Activated CD8-positive, alpha-beta memory T cell treated with anti-CD3 and anti-CD28 coated beads for 1 hour (primary cell): ENCODE measurements at places on chromosomes 5 and 9.

- no peak for DNase-seq
These were observed 39.6 kb upstream of the TRIM36 start for GRCh38 chr5:115209279-115209678.

GRCh38 chr5:176714067-176714466, 66.8 kb downstream of the TSPAN17 start:
- no peak for DNase-seq

GRCh38 chr5:159050316-159051143, 49.2 kb downstream of the EBF1 start:
- DNase-seq: no peak

GRCh38 chr9:98593354-98594253, 115.1 kb downstream of the GABBR2 start:
- DNase-seq: no peak

GRCh38 chr5:57917004-57917403, 434.4 kb upstream of the ACTBL2 start:
- DNase-seq: no peak

DNA sequence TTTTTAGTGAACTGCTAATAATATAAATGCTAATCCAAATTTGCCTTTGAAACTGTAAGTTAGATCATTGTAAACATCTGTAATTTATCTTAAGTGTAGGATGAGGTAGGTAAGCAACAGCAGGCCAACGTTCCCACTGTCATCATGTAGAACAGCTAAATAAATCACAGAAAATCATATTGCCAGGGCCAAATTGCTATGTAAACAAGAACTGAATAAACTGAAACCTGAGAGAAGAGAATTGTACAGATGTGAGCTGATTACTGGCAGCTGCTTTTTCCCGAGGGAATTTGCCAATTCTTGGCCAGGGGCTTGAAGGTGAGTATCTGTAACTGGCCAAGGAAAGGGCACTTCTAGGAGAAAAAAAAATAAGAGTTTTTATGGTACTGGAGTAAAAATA, 97.6 kb downstream of the CDH10 start:
- DNase-seq: no peak

- no peak for DNase-seq
These were observed 222.6 kb upstream of the GLRA1 start for GRCh38 chr5:152147286-152147685.

- DNase-seq: no peak
These were observed 48.1 kb downstream of the PAX5 start for GRCh38 chr9:36985769-36986467.

DNA sequence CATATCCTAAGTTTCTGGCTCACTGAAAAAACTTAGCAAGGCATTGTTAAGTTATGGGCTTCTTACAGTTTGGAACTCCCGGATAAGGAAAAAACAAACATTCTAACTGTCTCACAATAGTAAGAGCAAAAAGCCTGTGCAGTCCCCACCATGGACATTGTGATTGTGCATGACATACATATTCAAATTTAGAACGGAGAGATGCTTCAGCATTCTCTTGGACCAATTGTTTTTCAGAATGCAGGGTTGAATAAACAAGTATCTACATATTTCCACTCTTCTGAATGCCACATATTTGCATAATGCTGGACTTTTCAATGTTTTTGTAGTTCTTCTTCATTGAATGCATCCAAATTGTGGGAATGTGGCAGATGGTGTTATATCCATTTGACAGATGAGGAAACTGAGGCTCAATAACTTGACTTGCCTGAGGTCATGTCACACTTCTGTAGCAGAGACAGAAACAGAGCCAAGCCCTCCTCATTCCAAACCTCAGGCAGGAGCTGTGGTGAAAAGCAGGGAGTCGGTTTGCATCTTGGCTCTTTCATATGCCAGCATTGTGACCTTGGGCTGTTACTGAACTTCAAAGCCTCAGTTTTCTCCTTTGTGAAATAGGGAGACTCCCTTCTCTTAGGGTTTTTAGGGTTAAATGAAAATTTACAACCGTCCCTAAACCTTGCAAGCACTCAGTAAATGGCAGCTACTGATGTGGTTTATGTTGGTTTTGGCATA, 95.1 kb downstream of the IQGAP2 start:
- no peak for DNase-seq

- no peak for DNase-seq
These were observed 9.6 kb downstream of the TMOD1 start for GRCh38 chr9:97510797-97511654.

GRCh38 chr5:20098694-20099093, 110.7 kb upstream of the CDH18 start:
- no peak for DNase-seq

- DNase-seq: peak; percentile 25
These were observed 531 bp downstream of the MVB12B start for GRCh38 chr9:126327006-126327713.

- no peak for DNase-seq
These were observed 31.8 kb upstream of the IL17B start for GRCh38 chr5:149410721-149411432.

DNA sequence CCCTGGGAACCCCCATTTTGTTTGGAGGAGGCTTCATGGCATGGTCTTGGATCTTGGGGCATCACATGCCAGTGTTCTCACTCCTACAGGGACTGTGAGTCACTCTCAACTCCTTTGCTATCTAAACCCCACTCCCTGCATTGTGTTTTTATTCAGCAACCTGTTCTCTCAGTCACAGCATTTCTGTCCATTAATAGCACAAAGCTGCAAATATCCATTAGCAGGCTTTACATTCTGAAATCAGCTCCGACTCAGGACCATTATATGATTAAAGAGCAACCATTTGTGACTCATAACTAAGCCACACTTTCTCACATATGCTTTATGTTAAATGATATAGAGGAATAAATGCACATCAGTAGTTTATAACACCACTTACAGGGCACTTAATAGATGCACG, 462.1 kb upstream of the BRINP1 start:
- no peak for DNase-seq

- no peak for DNase-seq
These were observed 63.6 kb upstream of the SLC12A2 start for GRCh38 chr5:128020012-128020411.

DNA sequence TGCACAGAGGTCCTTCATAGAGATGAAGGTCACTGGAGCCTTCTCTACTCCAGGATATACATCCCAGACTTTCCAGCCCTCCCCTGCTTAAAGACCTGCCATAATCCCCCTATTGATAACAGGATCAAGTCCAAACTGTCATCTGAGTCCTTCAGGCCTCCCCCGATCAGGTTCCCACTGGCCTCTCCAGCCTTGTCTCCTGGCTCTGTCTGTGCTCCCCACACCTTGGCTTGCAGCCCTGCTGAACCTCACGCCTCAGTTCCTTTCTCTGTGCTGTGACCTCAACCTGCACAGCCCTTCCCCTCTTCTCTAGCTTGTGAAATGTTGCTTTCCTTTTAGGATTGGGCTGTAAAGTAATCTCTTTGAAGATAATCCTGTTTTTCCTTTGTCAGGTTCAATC, 2.5 kb upstream of the HRH2 start:
- DNase-seq: no peak

DNA sequence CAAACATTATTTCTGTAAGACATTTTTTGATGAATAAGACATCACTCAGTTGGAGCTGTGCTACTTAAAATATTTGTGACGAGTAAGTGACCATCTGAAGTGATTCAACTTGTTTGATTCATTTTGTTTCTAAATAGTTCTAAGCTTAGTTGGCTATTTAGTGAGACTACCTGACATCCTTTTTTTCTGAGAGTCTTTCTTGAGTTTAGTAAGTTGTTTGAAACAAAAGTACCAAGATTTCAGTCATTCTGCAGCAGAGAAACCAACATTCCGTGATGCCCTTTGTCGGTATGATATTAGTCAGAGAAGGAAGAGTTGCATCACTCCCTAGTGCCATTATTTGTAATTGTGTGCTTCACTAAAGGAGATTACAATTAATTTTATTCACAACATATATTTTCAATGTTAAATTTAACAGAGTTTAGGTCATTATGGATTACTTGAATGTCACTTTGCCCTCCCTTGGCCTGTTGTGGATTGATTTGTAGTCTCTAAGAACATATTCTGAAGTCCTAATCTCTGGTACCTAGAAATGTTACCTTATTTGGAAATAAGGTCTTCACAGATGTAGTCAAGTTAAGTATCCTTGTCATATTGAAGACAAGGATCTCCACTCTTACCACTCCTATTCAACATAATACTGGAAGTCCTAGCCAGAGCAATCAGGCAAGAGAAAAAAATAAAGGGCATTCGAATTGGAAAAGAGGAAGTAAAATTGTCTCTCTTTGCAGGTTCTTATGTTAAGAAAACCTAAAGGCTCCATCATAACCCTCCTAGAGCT, 212.2 kb downstream of the PCSK1 start:
- no peak for DNase-seq

GRCh38 chr5:109668668-109669422, 20.9 kb upstream of the MAN2A1 start:
- no peak for DNase-seq

- no peak for DNase-seq
These were observed 73.9 kb downstream of the VAV2 start for GRCh38 chr9:133918111-133918813.

GRCh38 chr9:35774907-35775635, 16.3 kb upstream of the NPR2 start:
- DNase-seq: no peak

DNA sequence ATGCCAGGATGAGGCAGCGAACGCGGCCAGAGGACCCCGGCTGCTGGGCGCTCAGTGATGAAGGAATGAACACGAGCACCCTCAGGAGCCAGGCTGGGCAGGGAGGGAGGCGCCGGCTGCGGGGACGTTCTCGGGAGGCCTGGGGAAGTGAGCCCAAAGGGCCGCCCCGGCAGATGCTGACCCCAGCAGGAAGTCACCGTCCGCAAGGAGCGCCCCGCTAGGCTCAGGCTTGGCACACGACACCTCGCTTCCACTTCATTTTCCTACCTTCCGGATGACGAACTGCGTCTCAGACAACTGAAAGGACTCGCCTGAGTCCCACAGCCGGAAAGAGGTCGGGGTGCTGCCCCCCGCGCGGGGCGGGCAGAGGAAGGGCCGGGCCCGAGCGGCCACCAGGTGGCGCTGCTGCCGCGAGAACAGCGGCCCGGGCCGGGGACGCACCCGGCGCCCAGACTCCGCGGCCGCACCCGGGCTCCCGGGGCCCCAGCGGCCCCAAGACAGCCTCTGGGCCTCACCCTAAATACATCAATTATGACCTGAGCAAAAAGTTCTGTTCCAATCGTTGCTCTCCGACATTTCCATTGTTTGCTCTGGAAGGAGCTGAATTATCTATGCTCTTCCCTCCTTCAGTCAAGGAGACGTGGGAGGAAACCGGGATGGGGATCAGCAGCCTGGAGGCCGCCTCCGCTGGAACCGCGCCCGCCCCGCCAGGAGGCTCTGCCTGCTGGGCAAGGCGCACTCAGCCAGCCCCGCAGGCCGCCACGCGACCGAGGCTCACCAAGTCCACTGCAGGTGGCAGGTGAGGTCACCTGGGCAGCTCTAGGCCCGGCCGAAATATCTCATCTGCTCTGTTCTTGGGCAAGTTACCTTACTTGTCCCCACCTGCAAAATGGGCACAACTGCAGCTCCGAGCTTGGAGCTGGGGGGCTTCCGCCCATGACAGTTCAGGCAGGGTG, 107.0 kb downstream of the ZNF354C start:
- DNase-seq: peak; percentile 57

- no peak for DNase-seq
These were observed 79.6 kb upstream of the FREM1 start for GRCh38 chr9:14989811-14990210.

GRCh38 chr5:105978011-105978410, 1692.7 kb downstream of the EFNA5 start:
- no peak for DNase-seq

DNA sequence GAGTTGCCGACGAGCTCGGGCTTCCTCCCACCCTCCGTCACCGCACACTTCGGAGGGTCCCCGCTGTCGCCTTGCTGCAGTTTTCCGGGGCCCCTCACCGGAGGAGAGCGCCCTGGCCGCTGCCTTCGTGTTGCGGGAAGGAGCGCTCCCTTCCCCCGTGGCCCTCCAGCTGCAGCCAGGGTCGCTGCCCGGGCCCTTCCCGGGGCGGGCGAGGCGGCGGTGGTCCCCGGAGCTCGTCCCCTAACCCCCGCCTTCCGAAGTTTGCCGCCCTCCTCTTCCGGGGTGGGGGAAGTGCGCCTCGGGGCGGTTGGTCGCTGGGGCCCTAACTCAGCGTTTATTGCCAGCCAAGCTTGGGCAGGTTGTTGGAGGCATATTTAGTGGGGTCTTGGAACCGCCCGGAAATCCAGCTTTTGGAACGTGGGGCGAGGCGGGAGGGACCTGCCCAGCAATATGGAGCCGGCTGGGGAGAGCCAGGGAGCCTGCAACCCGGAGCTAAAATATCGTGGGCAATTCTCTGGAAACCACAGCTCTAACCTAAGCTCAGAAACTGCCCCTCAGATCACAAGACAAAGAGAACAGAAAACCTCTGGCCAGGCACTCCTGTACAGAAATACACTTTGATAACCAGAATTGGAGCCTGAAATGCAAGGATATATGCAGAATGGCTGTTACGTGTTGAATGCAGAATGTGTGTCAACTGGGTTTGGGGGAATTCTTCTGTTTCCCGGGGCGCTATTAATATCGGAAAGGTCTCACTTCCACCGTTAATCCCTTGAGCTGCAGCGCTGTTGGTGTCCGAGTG, 890 bp downstream of the PIK3R1 start:
- DNase-seq: peak; percentile 19

GRCh38 chr9:128891321-128892220, 9.6 kb downstream of the LRRC8A start:
- no peak for DNase-seq

DNA sequence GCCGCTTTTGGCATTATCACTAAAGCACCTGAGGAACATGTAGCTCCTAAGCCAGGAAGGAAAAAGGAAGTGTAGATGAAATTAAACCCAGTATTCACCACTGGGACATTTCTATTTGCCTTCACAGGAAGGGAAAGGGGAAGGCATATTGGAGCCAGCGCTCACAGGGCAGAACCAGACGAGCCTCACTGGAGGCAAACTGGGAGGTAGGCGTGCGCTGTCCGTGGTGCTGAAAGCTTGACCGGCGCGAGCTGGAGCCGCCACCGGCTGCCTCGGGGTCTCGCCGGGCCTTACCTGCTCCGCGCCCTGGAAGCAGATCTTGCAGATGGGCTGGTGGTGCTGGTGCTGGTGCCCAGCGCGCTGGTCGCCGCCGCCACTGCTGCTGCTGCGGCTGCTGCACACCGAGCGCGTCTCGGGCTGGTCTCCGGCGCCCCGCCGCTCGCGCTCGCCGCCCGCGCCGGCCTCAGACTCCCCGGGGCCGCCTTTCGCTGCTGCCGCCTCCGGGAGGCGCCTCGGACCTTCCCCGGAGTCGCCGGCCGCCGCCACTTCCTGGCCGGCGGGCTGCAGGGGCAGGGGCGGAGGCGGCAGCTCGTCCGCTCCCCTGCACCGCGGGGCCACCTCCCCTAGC, 732 bp downstream of the MARCHF11 start:
- DNase-seq: no peak

DNA sequence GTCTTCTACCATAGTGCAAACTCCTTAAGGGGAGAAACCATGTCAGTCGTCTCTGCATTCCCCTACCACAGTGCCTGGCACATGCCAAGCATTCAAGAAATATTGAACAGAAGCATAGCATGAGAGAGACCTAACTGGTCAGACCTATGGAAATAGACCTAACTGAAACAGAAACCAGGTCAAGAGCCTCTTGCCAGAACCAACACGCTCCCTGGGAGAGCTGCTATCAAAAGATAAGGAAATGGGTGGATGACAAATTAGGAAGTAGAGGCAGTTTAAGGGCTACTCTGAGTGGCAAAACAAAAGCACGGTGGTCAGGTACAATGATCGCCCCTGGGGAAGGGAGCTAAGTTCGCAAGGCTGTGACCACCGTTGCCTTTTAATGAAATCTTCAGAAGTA, 66.0 kb upstream of the SMIM15 start:
- DNase-seq: no peak

- no peak for DNase-seq
These were observed 530.5 kb downstream of the NTRK2 start for GRCh38 chr9:85199866-85200495.

GRCh38 chr5:100731768-100732167, 171.3 kb downstream of the ST8SIA4 start:
- no peak for DNase-seq
